Stimulated activated CD8-positive, alpha-beta memory T cell treated with anti-CD3 and anti-CD28 coated beads, Interleukin-7, amount 100 ng/mL, for 1 hour (primary cell): ENCODE measurements at places on chromosomes 1 and 21.

- no peak for DNase-seq
These were observed 173.9 kb downstream of the HHIPL2 start for GRCh38 chr1:222373831-222374602.

DNA sequence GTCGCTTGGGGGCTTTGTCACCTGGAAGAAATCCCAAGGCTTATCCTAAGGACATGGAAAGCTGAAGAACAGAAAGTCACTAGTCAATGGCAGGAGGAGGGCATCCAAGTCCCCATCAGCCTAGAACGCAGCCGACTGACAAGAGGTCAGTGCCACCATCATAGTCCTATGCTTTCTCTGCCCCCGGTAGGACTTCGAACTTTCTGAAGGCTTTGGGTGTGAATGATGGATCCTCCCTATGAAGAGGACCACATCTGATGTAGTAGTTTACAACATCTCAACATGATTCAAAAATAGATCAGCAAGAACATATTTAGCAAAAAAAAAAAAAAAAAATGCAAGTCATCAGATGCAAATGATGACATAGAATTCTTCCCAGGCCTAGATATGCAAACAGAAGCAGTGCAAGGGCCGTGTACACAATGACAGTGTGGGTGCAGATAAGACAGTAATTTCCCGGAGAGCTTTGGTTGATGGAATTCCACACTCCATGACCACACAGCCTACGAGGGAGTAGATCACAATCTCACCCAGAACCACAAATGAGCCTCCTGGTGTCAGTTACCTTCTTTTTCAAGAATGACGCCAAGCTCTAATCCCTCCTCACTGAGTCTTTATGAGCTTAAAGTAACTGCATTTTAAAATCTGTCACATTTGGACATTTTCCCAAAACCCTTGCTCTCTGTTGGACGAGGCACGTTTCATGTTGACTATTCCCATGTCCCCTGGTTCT, 88.2 kb downstream of the PSMG1 start:
- DNase-seq, result no peak

GRCh38 chr1:193545171-193545570, 358.8 kb upstream of the B3GALT2 start:
- no peak for DNase-seq

DNA sequence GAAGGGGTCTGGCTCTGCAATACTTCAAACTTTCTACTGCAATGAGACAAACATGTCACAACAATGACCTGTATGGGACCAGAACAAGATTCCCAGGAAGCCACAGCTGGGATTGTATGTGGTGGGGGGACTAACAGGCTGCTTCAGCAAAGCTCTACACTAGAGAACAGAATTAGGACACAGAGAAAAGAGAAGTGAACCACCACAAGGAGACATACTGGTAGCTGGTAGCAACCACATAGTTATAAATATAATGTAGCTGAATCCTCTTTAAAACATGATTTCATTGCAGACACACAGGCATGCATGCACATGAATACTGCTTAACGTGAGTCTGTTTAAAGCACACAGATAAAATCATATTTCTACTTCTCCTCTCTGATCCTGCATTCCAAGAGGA, 3.5 kb upstream of the ILDR2 start:
- DNase-seq, result no peak

DNA sequence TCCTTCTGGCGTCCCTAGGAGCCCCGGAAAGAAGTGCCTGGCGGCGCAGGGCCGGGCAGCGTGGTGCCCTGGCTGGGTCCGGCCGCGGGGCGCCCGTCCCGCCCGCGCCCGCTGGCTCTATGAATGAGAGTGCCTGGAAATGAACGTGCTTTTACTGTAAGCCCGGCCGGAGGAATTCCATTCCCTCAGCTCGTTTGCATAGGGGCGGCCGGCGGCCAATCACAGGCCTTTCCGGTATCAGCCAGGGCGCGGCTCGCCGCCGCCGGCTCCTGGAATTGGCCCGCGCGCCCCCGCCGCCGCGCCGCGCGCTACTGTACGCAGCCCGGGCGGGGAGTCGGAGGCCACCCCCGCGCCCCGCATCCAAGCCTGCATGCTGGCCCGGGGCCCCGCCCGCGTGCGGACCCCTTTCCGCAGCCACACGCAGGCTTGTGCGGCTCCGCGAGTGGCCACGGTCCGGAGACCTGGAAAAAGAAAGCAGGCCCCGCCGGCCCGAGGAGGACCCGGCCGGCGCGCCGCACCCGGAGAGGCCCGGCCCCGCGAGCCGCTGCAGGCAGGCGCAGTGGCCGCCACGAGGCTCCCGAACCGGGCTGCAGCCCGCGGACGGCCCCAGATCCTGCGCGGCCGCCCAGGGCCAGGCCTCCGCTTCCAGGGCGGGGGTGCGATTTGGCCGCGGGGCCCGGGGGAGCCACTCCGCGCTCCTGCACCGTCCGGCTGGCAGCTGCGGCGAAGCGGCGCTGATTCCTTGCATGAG, 160.4 kb downstream of the RUNX1 start:
- peak; percentile 42 for DNase-seq

GRCh38 chr1:214584805-214585766, 17.9 kb upstream of the CENPF start:
- no peak for DNase-seq

- no peak for DNase-seq
These were observed 147.1 kb upstream of the GRIK3 start for GRCh38 chr1:37181425-37181824.

DNA sequence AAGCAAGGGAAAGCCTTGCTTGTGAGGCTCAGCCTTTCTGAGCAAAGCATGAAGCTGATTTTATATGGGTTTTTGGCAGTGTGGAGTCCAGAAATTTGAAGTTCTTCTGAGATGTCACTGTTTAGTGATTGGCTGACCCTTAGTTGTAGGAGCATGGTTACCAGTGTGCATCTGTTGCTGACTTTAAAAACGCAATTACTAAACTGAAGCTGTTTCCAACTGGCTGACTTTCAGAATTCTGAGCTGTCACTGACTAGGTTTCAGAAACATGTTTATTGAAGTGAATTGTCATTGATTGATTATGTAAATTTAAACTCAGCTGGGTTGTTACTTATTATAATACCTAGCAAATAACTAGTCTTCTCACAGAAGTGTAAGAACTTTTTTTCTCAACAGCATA, 89.4 kb downstream of the PDE4B start:
- no peak for DNase-seq

GRCh38 chr21:41393876-41394465, 32.1 kb upstream of the MX1 start:
- DNase-seq, result no peak

GRCh38 chr1:87333692-87334347, 5.1 kb downstream of the LMO4 start:
- no peak for DNase-seq

GRCh38 chr1:12712076-12712475, 3.8 kb upstream of the AADACL3 start:
- DNase-seq, result no peak

GRCh38 chr1:219226196-219226595, 52.5 kb downstream of the LYPLAL1 start:
- DNase-seq, result no peak

- DNase-seq, result no peak
These were observed 27.9 kb upstream of the KIF21B start for GRCh38 chr1:201051399-201051798.

DNA sequence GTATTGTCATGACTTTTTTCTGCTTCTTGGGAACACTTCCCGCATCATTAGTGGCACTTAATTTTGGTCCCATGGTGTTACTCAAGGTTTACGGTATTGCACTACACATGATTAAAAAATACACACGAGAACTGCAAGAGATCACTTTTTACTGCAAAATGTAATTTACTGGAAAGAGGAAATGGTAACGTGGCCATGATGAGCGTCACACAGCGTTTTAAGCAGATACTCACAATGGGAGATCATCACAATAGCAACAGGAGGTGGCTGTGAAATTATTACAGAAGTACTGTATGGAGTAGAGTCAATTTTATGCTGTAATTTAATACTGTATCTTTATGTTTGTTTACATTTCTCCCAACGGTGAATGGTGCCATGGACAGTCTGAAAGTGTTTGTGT, 1510.3 kb downstream of the AMY1C start:
- no peak for DNase-seq

GRCh38 chr1:8138673-8139072, 112.6 kb upstream of the ERRFI1 start:
- no peak for DNase-seq

DNA sequence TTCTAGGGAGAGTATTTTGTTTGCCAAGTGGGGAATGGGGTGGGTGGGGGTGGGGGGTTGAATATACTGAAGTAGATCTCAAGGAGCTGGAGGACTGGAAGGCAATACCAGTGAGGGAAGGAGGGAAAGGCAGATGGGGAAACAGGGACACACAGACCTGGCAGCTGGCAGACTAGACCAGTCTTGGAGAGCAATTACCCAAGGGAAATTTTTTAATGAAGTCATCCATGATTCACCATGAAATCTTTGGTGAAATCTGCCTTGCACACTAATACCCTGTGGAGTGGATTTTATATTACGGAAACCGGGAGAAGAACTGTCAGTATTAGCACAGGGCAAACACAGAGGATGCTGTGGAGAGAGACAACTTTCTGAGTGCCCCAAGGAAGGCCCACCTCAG, 29.7 kb upstream of the MARK1 start:
- no peak for DNase-seq

- no peak for DNase-seq
These were observed 70.6 kb downstream of the FGGY start for GRCh38 chr1:59367301-59368007.

GRCh38 chr21:15029077-15029476, 35.7 kb downstream of the NRIP1 start:
- DNase-seq, result no peak

DNA sequence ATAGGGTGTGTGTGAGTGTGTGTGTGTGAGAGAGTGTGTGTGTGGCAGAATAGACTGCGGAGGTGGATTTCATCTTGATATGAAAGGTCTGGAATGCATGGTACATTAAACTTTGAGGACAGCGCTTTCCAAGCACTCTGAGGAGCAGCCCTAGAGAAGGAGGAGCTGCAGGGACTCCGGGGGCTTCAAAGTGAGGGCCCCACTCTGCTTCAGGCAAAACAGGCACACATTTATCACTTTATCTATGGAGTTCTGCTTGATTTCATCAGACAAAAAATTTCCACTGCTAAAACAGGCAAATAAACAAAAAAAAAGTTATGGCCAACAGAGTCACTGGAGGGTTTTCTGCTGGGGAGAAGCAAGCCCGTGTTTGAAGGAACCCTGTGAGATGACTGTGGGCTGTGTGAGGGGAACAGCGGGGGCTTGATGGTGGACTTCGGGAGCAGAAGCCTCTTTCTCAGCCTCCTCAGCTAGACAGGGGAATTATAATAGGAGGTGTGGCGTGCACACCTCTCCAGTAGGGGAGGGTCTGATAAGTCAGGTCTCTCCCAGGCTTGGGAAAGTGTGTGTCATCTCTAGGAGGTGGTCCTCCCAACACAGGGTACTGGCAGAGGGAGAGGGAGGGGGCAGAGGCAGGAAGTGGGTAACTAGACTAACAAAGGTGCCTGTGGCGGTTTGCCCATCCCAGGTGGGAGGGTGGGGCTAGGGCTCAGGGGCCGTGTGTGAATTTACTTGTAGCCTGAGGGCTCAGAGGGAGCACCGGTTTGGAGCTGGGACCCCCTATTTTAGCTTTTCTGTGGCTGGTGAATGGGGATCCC, 18.3 kb upstream of the HDAC1 start:
- DNase-seq, result peak; percentile 68
